Tibial artery (tissue), 4 donors: ENCODE measurements at places on chromosomes 6 and 20.

- no peaks in the 10 kb centered on the region for H3K27me3 ChIP-seq
- no peaks in the 10 kb centered on the region for H3K36me3 ChIP-seq
- H3K4me3 ChIP-seq = no peak overlapping the region
- no peak for DNase-seq
- no peak overlapping the region for H3K27ac ChIP-seq
- no peaks in the 10 kb centered on the region for H3K4me1 ChIP-seq
Measured at GRCh38 chr6:169420912-169421543, 167.4 kb upstream of the THBS2 start.

- no peaks in the 10 kb centered on the region for H3K36me3 ChIP-seq
- no peak overlapping the region for H3K27ac ChIP-seq
Measured at GRCh38 chr20:2093159-2093781, 8.4 kb upstream of the STK35 start.

DNA sequence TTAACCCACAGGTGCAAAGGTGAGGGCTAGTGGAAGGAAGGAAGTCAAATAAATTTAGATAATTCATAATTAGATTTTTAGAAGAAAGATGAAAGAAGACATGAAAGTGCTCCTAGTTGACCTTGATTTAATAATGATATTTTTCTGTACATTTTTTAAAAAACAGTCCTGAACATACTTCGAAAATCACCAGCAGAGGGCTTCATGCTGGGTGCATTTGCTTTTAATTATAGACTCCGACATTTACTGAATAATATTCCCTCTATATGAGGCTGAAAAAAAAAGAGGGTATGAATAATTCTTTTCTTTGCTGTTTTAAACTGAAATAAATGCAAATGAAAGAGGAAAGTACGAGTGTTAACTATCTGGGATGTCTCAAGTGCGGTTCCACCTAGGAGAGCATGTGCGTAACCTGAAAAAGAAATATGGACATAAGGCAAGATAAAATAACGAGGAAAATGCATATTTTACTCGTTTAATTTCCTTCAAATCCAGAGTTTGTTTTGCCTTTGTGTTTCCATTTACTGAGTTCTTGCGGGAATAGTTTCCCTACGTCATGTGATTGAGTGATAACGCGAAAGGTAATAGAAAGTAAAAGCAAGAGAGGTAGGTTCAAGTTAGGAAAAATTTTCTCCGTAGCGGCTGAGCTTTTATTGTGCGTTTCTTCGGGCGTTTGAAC, 3.1 kb upstream of the TFAP2B start:
- peaks cover 77% of the 10 kb centered on the region for H3K27me3 ChIP-seq
- peaks cover 14% of the 10 kb centered on the region for H3K4me1 ChIP-seq
- H3K4me3 ChIP-seq = peak overlapping the region; percentile 22
- H3K36me3 ChIP-seq = no peaks in the 10 kb centered on the region

GRCh38 chr6:40688214-40688761, 101.1 kb upstream of the LRFN2 start:
- H3K36me3 ChIP-seq = no peaks in the 10 kb centered on the region
- no peak for DNase-seq
- H3K4me3 ChIP-seq = no peak overlapping the region
- H3K27ac ChIP-seq = no peak overlapping the region
- no peaks in the 10 kb centered on the region for H3K4me1 ChIP-seq
- no peaks in the 10 kb centered on the region for H3K27me3 ChIP-seq

DNA sequence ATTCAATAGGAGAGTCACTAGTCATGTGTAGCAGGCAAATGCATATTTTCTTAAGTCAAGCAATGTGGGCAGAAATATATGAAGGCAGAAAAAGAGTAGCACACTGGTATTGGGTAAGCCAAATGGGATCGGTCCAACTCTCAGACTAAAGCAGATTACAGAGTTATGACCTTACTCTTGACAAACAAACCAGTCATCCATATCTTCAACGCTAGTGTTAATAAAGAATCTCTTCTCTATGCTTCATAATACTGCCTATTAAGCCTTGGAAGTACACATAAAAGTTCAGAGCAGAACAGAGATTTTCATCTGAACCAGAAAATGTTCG, 320.2 kb upstream of the JARID2 start:
- DNase-seq = no peak
- H3K27me3 ChIP-seq = no peaks in the 10 kb centered on the region
- H3K27ac ChIP-seq = no peak overlapping the region

DNA sequence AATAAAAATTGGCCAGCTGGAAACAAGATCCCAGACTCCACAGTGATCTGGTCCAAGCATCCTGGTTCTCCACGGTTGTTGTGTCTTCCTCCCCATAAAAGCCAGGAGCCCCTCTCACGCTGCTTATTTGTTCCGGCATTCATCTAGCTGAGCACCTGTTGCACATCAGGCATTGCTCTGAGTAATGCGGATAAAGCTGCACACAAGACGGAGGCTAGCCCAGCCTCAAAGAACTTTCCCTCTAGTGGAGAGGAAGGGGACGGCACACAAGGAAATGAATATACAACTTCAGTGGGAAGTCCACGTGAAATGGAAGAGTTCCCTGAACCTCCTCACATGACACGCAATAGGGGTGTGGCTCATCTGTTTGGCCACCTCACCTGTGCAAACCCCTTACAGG, 30.3 kb upstream of the NXT1 start:
- H3K27ac ChIP-seq = no peak overlapping the region
- peaks cover 3% of the 10 kb centered on the region for H3K27me3 ChIP-seq
- H3K4me3 ChIP-seq = no peak overlapping the region
- DNase-seq = no peak

DNA sequence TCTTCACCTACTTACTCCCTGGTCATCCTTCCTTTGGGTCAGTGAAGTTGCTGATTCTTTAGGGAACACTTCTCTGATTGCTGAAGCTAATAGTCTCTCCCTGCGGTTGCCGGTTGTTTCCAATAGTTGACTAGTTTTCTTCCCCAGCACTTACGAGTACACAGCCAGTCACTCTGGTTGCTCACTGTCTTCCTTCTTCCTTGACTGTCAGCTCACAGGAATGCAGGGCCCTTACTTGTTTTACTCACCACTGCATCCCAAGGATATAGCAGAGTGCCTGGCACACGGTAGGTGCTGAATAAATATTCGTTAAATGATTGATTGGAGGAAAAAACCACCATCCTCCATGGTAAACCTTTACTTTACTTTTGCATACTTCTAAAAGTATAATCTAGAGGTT, 345.0 kb downstream of the QKI start:
- H3K27me3 ChIP-seq = no peaks in the 10 kb centered on the region
- H3K4me3 ChIP-seq = no peak overlapping the region
- H3K36me3 ChIP-seq = no peaks in the 10 kb centered on the region
- DNase-seq = no peak

DNA sequence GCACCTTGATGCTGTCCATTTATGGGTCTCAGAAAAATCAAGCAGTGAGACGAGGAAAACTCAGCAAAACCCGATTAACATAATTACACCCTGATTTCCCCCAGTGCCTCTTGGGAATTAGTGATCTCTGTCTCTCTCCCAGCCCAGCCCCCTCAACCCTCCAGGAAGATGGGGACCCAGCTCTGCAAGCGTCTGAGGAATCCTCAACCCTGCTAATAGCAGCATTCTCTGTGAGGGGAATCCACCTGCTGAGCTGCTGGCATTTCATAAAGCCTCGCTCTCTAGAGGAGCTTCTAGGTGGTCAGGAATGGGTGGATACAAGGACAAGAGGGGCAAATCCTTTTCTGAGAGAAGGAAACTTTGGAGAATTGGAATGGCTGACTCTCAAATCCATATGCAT, 13.9 kb downstream of the NR2E1 start:
- peaks cover 10% of the 10 kb centered on the region for H3K4me1 ChIP-seq
- H3K4me3 ChIP-seq = no peak overlapping the region
- DNase-seq = no peak
- no peaks in the 10 kb centered on the region for H3K27me3 ChIP-seq

DNA sequence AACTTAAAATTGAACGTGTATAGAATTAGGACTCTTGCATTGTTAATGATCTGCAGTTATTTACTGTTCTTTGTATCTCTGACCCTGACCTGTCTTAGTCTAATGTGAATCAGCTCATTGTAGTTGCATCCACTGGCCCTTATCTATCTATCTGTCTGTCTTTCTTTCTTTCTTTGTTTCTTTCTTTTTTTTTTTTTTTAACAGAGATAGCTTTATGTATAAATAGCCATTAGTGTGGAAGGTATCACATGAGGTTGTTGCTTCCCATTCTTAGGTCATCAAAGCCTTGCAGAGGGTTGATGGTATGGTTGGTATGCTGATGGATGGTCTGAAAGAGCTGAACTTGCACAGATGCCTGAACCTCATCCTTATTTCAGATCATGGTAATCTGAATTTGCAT, 59.9 kb downstream of the ENPP1 start:
- DNase-seq = no peak
- no peaks in the 10 kb centered on the region for H3K27me3 ChIP-seq
- no peak overlapping the region for H3K27ac ChIP-seq
- no peak overlapping the region for H3K4me3 ChIP-seq

DNA sequence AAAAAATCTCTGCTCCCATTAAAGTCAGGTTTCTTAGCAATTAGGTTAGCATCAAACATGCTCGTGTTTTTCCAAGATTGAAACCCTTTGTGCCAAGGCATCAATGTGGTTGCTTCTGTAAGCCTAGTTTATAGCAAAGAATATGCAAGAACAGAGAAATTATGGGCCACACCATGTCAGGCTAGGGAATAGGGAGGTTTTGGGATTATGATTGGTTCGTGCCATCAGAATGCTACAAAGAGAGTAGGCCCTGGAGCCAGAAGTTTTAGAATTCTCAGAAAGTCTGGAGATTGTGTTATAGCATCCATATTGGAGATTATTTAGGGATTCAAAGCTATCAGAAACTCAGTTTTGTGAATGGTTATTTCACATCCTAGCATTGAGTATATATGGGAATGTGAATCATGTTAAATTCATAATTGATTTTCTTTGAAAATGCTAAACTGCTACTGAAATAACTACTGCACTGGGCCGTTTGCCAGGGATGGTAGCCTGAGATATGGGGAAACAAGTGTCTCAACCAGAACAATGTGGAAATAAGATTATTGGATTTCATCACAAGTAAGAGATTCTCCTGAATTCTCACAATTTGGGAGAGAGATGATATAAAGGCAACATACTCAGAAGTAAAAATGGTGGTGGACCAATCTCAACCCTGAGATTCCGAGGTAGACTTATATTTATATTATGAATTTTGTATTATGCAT, 45.3 kb downstream of the ZNF292 start:
- H3K36me3 ChIP-seq = no peaks in the 10 kb centered on the region
- peaks cover 8% of the 10 kb centered on the region for H3K4me1 ChIP-seq
- no peaks in the 10 kb centered on the region for H3K27me3 ChIP-seq
- DNase-seq = no peak

DNA sequence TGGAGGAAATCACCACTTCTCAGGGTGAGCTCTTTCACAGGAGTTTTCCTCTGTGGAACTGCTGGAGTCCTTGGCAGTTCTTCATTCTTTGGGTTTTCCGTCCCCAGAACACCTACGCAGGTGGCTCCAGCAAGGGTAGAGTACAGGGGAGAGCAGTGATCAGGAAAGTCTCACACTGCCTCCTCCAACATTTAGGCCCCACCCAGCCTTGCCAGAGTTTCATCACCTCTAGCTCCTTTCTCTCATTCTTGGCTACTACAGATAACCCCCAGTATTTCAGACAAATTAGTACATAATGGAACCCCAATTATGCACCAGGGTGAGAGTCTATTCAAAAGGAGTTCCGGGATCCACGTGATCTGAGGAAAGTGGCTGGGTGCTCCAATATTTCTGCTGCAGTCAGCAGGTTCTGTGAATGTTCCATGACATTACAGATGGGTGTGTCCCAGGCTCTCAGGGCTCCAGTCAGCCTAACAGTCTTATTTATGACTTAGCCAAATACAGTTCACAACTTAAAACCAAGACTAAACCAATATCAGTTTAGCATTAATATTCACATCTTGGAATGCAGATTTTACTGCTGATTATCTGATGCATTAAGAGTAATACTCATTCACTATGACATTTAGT, 44.6 kb downstream of the GPR63 start:
- no peak overlapping the region for H3K4me3 ChIP-seq
- no peaks in the 10 kb centered on the region for H3K36me3 ChIP-seq
- no peak for DNase-seq
- H3K27me3 ChIP-seq = no peaks in the 10 kb centered on the region
- H3K4me1 ChIP-seq = peaks cover 18% of the 10 kb centered on the region

DNA sequence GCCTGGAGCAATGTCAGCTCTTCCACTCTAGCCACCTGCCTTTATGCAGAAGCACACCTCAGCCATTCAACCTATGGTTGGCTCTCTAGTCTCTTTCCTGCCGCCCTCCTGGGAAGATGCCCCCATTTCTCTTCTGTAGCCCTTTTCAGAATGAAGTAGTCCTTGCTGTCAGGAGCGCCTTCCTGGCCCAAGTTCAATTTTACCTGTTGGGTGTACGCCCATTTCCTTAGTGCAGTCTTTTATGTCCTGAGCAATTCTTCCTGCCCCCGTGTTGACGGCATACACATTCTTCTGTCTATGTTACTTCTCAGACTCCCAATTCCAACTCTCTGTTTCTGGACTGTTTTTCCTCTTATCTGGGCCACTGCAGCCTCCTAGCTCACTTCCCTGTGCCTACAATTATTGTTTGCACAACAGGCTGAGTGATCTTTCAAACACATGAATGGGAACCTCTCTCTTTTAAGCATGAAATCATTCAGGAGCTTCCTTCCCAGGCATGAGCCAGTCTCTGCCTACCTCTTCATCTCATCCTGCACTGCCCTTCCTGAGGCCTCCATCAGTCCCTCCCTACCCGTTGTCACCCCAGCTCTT, 389.2 kb downstream of the CD83 start:
- no peaks in the 10 kb centered on the region for H3K36me3 ChIP-seq
- no peak overlapping the region for H3K4me3 ChIP-seq
- no peaks in the 10 kb centered on the region for H3K27me3 ChIP-seq
- no peaks in the 10 kb centered on the region for H3K4me1 ChIP-seq
- DNase-seq = no peak

GRCh38 chr6:55410674-55411073, 83.4 kb downstream of the GFRAL start:
- no peak overlapping the region for H3K4me3 ChIP-seq
- H3K27me3 ChIP-seq = no peaks in the 10 kb centered on the region
- no peaks in the 10 kb centered on the region for H3K4me1 ChIP-seq
- H3K36me3 ChIP-seq = no peaks in the 10 kb centered on the region
- H3K27ac ChIP-seq = no peak overlapping the region
- no peak for DNase-seq

DNA sequence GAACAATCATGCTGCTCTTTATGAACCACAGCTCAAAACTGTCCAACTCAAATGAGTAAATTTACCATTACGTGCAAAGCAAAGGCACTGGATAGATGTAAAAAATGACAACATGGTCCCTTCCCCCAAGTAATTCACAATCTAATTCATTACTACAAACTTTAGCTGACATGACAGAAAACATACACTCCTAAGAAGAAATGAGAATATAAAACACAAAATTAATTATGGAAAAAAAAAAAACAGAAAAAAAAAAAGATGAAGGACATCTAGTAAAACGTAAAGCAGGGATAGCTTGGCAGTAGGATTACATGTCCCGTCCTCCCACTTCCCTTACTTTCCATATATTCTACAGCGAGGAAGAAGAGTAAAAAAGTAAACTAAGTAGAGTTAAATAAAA, 5.7 kb downstream of the TUBE1 start:
- H3K27me3 ChIP-seq = no peaks in the 10 kb centered on the region
- no peak for DNase-seq
- no peak overlapping the region for H3K27ac ChIP-seq
